ENCODE measurements at places on chromosomes 12 and 14. TPM values are rescaled to one million over a fixed set of nuclear protein-coding genes. Genes with fewer than 3 reads are reported as not detected.

CIROP gene
- not detected for total RNA-seq

AQP6 gene
- not detected for total RNA-seq

RIMBP2 gene
- not detected for total RNA-seq

IFNG gene
- total RNA-seq, result not detected

TAS2R50 gene
- 2.3 TPM for total RNA-seq

MMP17 gene
- 2.3 TPM for total RNA-seq

DNA sequence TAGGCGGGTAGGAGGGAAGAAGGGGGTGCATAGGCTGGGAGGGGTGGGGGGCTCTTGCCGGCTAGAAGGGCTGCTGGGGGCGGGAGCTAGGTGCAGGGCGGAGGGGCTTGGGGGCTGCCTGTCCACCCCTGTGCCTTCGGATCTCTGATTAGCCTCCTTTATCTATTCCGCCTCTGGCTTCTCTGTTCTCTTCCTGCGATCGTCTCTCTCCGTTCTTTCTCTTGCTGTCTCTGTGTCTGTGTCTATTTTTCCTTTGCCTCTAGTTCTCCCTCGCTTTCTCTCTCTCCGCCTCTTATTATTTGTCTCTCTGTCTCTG is 166.7 kb upstream of the LHX5 start:
- no peak overlapping the region for H3K27ac ChIP-seq
- no peak overlapping the region for H3K4me3 ChIP-seq
- H3K36me3 ChIP-seq, result no peaks in the 10 kb centered on the region
- no peaks in the 10 kb centered on the region for H3K4me1 ChIP-seq
- no peaks in the 10 kb centered on the region for H3K27me3 ChIP-seq

- H3K36me3 ChIP-seq, result no peaks in the 10 kb centered on the region
- H3K4me3 ChIP-seq, result no peak overlapping the region
- H3K27ac ChIP-seq, result no peak overlapping the region
- H3K4me1 ChIP-seq, result peaks cover 15% of the 10 kb centered on the region
Observed at GRCh38 chr14:99522457-99522891, 41.3 kb downstream of the CCNK start.

DNA sequence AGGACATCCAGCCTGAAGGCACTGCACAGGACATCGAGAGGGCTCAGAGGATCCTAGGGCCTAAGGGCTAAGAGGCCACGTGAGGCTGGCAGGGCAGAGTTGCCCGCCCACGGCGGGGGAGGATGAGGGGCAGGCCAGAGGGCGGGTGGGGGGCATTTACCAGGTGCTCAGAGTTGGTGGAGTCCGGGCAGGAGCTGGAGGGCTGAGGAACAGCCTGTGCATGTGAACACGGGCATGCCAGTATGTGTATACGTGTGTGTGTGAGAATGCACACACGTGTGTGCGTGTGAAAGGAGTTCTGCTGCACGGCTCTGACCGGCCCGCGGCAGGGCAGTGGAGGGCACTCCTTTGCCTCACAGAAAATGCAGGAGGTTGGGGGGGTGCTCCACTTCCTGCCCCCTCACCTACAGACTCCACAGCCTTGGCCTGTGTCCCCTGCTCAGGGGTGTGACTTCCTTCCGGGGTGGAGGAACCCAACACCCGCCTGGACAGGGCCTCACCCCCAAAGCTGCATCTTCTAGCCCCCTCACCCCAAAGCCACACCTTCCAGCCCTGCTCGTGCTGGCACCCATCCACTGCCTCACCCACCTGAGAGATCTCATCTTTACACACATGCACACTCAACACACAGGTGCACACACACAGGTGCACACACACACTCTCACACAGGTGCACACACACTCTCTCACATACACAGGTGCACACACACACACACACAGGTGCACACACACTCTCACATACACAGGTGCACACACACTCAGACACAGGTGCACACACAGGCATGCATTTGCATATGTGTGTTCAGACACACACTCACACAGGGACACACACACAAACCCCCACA is 11.8 kb upstream of the GPR132 start:
- peaks cover 14% of the 10 kb centered on the region for H3K4me1 ChIP-seq
- no peak for DNase-seq
- H3K4me3 ChIP-seq, result no peak overlapping the region
- H3K36me3 ChIP-seq, result no peaks in the 10 kb centered on the region

DNA sequence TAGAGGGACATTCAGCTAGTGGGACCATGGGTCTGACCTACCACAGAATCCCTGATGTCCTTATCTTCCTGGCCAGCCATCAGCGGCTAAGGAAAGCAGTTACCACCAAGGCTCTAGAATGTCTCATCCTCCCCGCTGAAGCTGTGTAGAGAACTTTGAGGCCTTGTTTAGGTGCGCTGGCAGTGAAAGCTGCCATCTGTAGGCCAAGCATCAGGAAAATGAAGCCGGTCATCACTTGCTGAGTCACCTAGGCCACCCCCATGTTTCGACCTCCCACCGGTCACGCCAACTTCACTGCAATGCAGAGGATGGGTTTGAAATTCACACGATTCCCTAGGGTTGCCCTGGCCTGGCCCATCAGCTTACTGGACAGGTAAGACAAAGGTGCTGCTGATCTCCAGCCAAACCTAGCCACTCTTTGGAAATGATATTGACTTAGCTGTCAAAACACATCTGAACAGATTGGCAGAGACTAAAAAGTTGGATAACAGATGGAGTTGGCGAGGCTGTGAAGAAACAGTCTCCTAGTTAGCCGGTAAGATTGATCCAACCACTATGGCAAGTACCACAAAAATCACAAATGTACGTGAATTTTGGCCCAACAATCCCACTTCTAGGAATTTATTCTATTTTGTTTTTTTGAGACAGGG is 52.0 kb downstream of the NOS1 start:
- no peak overlapping the region for H3K27ac ChIP-seq
- peaks cover 28% of the 10 kb centered on the region for H3K36me3 ChIP-seq
- DNase-seq, result no peak
- no peaks in the 10 kb centered on the region for H3K4me1 ChIP-seq

DNA sequence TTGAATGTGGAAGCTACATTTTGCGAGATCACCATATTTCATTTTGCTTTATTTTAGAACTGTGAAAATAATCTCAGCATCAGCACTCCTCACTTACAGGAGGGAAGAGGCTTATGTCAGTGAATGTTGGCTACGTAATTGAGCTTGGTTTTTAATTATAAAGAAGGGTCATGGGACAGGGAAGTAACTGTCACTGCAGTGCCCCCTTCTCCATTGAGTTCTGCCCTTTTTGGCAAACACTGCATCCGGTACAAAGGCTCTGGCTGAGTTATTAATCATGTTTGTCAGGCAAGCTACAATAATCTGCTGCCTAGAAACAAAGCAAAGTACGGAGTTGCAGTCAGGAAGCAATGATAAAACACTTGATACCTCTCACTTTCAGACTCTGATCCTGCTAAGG is 546.7 kb downstream of the SNAPC1 start:
- no peaks in the 10 kb centered on the region for H3K27me3 ChIP-seq
- no peak for DNase-seq
- H3K4me1 ChIP-seq, result no peaks in the 10 kb centered on the region
- H3K27ac ChIP-seq, result no peak overlapping the region
- H3K36me3 ChIP-seq, result no peaks in the 10 kb centered on the region

DNA sequence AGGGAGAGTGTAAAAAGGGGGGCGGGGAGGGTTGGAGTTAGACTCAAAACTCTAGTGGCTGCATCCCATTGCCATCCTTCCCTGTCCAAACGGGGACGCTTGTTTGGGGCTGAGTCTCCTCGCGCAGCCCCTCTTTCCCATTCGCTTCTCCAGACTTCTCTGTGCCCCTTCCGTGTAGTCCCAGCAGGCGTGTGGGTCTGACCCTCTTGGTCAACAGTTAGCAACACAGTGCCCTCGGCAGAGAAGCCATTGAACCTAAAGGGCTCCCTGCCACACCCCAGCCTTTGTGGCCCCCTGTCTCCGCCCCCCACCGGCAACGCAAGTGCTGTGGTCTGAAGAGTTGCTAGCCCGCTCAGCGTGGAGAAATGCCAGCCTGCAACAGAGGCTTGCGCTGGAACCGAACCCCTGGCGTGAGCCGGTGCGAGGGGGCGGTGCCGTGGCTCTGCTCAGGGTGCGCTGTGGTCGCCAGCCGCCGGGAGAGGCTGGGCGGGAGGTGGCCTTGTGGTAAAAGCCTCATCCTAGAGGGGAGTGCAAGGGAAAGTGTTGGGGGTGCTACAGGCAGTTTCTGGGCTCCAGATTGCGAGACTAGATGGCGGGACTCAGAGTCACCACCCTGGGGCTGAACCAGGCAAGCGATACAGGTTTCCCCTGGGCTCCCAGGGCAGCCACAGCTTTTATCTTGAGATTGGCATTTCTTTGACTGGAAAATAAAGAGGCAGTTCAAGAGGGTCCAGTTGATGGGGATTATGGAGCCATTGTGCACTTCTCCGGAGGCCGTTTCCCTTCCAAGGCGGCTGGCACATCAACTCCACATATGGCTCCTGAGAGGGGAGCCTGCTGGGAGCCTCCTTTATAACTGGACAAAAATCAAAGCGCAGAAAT is 2.1 kb downstream of the PLXNC1 start:
- H3K36me3 ChIP-seq, result no peaks in the 10 kb centered on the region
- H3K27ac ChIP-seq, result no peak overlapping the region
- H3K27me3 ChIP-seq, result no peaks in the 10 kb centered on the region
- H3K4me3 ChIP-seq, result no peak overlapping the region
- no peaks in the 10 kb centered on the region for H3K4me1 ChIP-seq
- no peak for DNase-seq

GRCh38 chr14:99240627-99241324 is 31.2 kb downstream of the BCL11B start:
- peaks cover 7% of the 10 kb centered on the region for H3K4me1 ChIP-seq
- DNase-seq, result no peak
- H3K27ac ChIP-seq, result no peak overlapping the region
- no peaks in the 10 kb centered on the region for H3K27me3 ChIP-seq
- no peaks in the 10 kb centered on the region for H3K36me3 ChIP-seq

GRCh38 chr12:62700091-62700880 is 233.7 kb downstream of the MON2 start:
- no peaks in the 10 kb centered on the region for H3K36me3 ChIP-seq
- H3K27ac ChIP-seq, result no peak overlapping the region
- H3K27me3 ChIP-seq, result no peaks in the 10 kb centered on the region
- no peak for DNase-seq

DNA sequence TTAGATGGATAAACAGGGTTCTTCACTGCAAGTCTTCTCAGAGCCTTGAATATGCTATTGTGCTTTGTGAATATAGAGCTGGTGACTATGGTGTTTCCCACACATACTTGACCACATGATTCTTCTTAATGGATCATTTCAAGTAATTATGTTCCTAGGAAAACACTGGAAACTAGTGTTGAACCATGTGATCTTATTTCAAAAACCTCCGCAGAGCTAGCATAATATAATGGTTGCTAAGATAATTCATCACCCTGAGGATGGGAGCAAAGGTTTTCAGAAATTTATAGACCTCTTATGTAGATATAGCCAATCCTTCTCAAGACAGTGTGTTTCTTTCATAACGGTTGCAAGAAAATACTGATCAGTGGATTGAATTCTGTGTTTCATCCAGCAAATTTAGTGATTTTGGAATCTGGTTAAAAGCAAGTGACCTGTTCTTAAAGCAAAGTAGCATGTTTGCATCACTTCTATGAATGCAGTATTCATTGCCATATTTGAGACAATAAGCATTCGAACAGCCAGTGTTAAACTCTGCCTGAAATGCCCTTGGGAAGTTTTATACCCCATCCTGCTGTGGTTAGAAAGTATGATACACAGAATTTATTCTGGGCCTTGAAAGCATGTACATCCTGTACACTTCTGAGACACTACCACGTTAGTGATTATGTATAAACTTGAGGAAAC is 341.0 kb upstream of the E2F7 start:
- no peak overlapping the region for H3K27ac ChIP-seq
- no peak for DNase-seq
- H3K4me3 ChIP-seq, result no peak overlapping the region
- H3K27me3 ChIP-seq, result no peaks in the 10 kb centered on the region

GRCh38 chr14:65167072-65167645 is 64.8 kb upstream of the MAX start:
- H3K27me3 ChIP-seq, result no peaks in the 10 kb centered on the region
- no peak overlapping the region for H3K27ac ChIP-seq
- no peaks in the 10 kb centered on the region for H3K4me1 ChIP-seq
- H3K36me3 ChIP-seq, result no peaks in the 10 kb centered on the region

GRCh38 chr12:93319523-93320050 is 58.1 kb upstream of the NUDT4 start:
- no peaks in the 10 kb centered on the region for H3K27me3 ChIP-seq
- H3K4me1 ChIP-seq, result no peaks in the 10 kb centered on the region
- no peak overlapping the region for H3K27ac ChIP-seq
- no peak overlapping the region for H3K4me3 ChIP-seq

GRCh38 chr14:30532264-30532663 is 26.7 kb upstream of the G2E3 start:
- DNase-seq, result no peak
- H3K36me3 ChIP-seq, result no peaks in the 10 kb centered on the region
- no peak overlapping the region for H3K27ac ChIP-seq
- no peaks in the 10 kb centered on the region for H3K27me3 ChIP-seq

DNA sequence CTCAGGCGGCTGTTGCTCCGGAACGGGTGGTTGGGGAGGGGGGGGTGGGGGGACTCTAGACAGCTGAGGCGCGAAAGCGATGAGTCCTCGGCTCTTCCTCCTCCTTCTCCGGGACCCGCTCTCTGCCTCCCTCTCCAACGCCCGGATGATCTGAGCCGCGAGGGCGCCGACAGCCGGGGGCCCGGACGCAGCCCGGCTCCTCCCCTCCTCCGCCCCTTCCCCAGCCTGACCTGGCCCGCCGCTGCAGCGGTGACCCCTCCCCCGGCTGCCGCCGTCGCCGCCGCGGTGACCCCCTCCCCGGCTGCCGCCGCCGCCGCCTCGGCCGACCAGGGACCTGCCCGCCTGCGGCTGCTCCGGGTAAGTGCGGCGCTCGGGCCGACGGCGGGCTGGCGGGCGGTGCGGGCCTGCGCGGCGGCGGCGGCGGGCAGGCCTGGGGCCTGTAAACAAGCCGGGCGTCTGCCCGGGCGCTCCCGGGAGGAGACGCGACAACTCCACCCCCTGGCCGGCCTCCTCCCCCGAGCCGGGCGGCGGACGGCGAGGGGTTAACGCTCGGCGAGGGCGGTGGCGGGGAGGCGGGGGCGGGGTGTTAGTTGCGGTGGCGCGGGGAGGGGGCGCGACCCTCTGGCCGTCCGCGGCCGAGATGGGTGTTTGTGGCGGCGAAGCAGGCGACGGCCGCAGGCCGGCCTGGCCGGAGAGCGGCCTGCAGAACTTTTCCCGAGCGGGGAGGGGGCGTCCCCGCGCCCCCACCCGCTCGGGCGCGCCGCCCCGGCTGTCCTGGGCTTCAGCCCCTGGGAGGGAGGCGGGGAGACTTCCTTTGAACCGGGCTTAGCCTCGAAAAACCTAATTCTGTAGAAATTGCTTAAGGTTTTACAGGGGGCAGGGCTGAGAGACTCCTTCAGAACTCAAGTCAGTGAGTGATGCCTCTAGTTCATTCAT is 568 bp downstream of the PPM1A start:
- no peaks in the 10 kb centered on the region for H3K27me3 ChIP-seq
- no peaks in the 10 kb centered on the region for H3K36me3 ChIP-seq
- H3K4me3 ChIP-seq, result peak overlapping the region; percentile 72
- H3K27ac ChIP-seq, result peak overlapping the region; percentile 73

DNA sequence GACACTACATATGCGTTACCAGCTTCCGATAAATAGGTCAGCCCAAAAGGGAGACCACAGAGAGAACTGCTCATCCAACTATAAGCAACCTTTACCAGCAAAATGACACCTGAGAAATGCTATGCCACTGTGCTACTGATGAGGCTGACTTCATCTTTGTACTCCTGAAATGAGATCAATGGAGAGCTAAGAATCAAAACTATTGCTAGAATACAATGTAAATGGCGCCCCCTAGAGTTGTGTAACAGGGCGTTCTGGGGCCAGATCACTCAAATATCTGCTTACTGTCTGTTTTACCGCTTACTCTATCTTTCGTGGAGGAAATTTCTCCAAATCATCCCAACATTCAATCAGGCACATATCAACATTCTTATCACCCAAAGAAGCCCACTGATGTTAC is 4.6 kb downstream of the ZNF384 start:
- peak; percentile 35 for DNase-seq
- no peak overlapping the region for H3K27ac ChIP-seq

Measured in SJCRH30 (cell line).